KBM-7 (cell line): ENCODE measurements at places on chromosomes 7 and 10.
A peak's percentile ranks its signal among the peaks of the same experiment; 100 is the strongest.

GRCh38 chr10:12590675-12591659 is 241.6 kb downstream of the CAMK1D start:
- DNase-seq = no peak

- peak; percentile 74 for DNase-seq
Measured at GRCh38 chr7:151244196-151244840, 4.2 kb downstream of the SMARCD3 start.

DNA sequence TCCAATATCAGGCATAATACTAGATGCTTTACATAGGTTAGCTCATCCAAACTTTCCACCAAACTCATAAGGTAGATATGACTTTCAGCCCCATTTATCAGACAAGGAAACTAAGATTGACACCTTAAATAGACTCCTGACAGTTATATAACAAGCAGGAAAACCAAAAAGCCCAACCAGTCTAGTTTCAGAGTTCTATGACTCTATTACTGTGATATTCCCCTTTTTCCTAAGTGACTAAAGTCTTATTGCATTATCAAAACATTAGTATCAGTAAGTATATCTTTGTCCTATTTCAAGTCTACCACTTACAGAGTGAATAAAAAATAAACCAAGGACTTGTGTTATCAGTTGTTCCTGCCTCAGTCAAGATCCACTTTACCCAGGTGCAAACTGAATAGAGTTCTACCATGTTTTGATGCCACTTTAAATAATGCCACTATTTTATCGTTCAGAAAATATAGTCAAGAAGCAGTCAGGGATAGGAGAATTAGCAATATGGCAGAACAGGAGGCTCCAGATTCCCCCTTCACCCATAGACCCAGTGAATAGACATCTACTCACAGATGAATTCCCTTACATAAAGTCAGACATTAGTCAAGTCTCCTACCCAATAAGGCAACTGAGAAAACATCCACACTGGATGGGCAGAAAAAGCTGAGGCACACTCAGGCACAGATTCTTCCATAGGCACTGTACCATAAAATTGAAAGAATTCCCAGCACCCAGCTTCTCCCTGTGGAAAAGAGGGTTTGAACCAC is 74.1 kb downstream of the CRPPA start:
- no peak for DNase-seq

- DNase-seq = no peak
Measured at GRCh38 chr10:99394761-99395386, 35.5 kb downstream of the GOT1 start.

DNA sequence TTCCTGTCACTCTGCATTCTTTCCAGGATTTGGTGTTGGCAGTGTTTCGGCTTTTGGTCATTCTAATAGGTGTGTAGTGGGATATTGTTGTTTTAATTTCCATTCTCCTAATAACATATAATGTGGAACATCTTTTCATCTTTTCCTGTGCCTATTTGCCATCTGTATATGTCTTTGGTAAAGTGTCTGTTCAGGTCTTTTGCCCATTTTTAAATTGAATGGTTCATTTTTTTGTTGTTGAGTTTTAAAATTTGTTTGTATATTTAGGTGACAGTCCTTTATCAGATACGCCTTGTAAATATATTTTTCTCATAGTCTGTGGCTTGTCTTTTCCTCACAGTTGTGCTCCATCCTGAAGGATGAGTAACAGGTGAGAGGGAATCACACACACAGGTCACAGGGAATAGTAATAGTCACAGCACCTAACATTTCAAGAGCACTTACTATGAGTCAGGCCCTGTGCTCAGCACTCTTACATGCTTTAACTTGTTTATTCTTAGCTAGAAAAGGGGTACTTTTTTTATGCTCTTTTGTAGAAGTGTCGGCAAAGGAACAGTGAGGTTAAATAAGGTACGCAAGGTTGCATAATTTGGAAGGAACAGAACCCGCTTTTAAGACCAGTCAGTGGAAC is 117.1 kb upstream of the GATA3 start:
- DNase-seq = no peak

GRCh38 chr7:156157409-156158012 is 345.2 kb upstream of the SHH start:
- DNase-seq = no peak

GRCh38 chr7:142563470-142563869 is 185.8 kb upstream of the PRSS1 start:
- DNase-seq = no peak

- no peak for DNase-seq
Measured at GRCh38 chr7:106418526-106418925, 133.7 kb upstream of the NAMPT start.

DNA sequence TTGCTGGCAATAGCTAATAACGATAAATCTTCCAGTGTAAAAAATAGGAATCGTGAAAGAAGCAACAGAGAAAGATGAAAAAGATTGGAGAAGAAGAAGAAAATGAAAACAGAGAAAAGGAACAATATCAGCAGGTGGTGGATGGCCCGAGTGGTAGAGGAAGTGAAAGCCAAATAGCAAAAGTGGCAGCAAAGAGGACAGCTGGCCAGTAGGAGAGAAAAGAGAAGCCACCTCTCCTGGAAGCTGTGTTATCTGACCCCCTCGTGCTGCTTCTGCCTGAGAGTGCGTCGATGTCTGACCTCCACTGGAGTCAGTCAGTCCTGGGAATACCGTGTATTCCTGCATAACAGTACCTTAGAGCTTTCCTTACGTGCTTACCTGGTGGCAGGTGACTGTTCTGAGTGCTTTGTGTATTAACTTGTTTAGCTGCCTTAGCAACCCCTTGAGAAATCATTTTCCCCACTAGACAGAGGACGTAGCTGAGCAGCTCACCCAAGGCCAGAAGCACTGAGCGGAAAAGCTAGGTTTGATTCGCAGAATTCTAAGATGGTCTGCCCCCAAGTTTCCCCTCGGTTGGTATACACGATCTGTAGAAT is 88.3 kb downstream of the CHN2 start:
- no peak for DNase-seq

- no peak for DNase-seq
Measured at GRCh38 chr7:84199216-84199615, 4.6 kb upstream of the SEMA3A start.

DNA sequence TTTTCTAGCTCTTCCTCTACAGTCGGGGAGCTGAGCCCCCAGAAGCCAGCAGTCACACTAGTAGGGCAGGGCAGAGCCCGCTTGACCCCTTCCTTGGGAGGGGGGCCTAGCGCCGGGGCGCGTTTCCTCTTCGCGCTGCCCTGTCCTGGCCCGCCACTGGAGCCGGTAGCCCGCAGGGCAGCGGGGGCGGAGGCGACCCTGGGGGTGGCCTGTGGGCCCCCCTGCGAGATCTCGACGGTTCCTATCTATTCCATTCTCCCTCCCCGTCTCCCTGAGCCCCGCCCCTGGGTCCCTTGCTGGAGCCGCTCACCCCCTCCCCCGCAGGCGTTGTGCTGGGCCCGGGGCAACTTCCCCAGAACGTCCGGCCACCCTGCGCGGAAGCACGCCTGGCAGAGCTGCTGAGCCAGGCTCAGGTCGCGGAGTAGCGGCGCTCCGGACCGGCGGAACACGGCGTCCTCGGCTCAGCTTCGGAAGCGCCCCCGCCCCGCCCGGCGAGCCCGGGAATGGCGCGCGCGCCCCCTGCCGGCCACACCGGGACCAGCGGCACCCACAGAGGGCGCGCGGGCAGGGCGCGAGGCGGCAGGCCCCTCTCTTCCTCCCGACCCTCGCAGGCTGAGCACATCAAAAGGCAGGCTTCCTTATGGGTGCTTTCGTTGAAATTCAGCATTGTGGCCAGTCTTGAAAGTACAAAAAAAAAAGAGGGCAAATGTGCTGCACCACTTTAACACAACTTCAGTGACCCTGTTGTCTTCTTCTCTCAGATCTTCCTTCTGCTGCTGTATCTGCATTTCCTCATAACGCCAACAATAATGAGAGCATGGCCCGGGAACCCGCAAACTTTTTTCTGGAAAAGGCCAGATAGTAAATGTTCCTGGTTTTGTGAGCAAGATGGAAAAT is 327.6 kb downstream of the TNS3 start:
- DNase-seq = peak; percentile 79

DNA sequence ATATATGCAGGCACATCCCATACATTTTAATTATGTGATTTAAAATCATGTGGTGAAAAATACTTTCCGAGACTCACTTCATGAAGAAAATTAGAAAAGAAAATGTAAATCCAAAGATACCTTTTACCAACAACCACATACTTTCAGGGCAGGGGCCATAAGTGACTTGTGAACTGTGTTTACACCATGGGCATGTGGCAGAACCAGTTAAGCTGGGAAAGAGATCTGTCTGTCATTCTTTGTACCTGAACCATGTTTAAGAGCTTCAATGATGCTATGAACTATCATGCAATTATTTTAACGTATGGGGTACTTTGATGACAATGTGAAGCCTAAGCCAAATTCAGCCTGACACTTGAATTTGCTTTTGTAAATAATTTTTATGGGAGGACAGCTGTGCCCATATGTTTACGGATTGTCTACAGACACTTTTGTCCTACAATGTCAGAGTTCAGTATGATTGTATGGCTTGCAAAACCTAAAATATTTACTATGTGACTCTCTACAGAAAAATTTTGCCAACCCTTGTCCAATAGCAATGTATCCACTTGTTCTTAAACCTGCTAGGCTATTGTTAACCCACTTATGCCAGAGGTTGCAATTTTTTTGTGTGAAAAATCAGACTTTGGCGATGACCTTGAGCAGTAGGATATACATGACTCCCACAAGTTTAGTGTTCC is 654.6 kb downstream of the TNS3 start:
- no peak for DNase-seq

GRCh38 chr7:130973637-130974036 is 239.6 kb upstream of the KLF14 start:
- no peak for DNase-seq

DNA sequence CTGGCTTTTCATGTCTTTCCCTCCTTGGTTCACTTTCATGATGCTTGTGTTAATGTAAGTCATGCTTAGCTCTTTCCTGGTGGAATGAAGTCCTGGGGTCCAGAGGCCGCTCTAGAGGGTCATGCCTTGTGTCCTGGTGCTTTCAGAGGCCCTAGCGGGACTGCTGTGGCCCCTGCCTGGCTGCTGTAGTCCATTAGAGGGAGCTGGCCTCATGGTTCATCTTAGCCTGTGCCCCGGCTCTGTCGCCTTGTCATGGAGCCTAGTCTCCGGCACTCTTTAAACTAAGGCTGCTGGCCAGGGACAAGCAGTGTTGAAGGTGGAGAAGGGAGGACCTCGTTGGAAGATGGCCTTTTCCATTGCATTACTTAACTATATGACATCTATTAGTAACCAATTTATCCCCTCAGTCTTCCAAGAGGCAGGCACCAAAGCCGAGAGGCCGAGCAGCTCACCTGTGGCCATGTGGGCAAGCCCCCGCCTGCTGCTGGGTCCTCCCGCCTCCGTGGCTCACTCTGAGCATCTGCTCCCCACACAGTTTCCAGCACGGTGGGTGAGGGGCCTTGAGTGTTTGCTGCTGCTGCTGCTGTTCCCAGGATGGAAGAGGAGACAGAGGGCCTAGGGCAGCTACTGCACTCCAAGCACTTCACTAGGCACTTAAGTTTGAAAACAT is 5.0 kb upstream of the NDUFB2 start:
- DNase-seq = no peak

GRCh38 chr7:116097365-116098009 is 66.9 kb upstream of the TFEC start:
- peak; percentile 55 for DNase-seq

DNA sequence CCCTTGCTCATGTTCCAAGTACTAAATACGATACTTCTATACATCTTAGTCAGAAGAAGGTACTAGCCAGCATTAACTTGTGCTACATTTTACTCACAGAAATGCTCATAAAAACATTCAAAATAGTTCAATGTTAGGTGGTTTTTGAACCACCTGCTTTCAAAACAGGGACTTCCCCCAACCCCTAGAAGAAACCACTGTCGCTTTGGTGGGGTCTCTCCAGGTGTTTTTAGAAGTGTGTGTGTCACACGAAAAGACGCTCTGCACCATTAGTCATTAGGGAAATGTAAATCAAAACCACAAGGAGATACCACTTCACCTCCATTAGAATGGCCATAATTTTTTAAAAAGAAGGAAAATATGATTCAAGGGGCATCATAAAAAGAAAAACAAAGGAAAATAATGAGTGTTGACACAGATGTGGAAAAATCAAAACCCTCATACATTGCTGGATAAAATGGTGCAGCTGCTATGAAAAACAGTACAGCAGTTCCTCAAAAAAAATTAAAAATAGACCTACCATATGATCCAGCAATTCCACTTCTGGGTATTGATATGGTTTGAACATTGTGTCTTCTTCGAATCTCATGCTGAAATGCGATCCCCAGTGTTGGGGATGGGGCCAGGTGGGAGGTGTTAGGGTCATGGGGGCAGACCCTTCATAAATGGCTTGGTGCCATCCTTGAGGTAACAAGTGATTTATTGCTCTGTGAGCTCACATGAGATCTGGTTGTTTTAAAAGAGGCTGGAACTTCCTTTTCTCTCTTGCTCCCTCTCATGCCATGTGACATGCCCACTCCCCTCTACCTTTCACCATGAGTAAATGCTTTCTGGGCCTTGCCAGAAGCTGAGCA is 74.2 kb downstream of the MALSU1 start:
- DNase-seq = peak; percentile 86

DNA sequence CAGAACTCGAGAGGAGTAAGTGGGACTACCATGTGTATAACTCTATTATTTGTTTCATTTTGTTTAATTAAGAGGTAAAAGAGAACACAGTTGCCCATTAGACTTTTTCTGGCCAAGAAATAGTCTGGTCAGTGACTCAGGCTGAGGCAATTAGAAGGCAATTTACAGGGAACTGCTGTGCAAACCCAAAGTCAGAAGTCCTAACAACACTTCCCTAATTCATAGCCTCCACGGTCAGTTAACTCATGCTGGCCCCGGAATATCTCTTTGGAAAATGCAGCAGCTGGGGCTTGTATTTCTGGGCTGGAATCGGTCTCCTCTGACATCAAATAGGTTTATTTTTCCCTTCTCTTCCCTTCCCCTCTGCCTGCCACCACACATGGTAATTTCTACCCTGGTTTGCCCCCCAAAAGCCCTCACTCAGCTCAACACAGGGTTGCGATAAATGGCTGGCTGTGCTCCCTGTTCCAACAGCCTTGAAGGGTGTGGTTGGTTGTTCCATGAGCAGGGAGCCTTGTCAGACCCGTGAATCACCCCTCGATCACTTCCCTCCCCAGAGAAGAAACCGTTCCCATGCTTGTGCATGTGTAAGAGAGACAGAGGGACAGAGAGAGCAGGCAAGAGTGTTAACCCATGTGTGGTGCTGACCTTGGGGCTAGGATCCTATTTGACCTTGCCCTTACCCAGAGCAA is 5.3 kb downstream of the SH3PXD2A start:
- no peak for DNase-seq

GRCh38 chr7:131124001-131124629 is 203.6 kb upstream of the MKLN1 start:
- no peak for DNase-seq

DNA sequence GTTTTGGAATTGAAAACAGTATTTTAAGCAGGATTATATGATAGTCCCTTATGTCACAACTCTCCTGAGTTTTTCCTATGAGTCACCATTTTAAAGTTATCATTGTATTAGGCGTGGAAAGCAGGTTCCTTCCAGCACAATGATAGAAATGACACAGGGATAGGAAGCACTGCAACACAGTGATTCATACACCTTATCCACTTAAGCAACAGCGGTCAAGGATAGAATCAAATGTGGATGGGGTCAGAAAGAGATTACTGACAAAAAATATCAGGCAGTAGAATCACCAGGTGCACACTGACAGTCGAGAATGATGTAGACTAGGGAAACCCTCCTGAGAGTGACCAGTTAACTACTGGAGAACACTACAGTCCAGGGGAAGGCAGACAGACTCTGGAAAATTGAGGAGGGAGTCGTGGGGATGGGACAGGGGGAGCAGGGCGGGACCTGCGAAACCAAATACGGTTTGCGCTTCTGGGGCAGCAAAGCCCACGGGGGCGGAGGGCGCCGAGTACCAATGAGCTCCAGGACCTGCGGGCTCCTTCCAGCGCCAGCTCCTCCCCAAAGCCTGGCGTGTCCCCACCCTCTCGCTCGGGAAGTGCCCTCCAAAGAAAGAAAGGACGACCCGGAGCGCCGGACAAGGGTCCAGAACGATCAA is 479 bp downstream of the PNPLA8 start:
- no peak for DNase-seq
